ENCODE measurements at places on chromosomes 7 and 10. TPM values are rescaled to one million over a fixed set of nuclear protein-coding genes. Genes with fewer than 3 reads are reported as not detected.

DNA sequence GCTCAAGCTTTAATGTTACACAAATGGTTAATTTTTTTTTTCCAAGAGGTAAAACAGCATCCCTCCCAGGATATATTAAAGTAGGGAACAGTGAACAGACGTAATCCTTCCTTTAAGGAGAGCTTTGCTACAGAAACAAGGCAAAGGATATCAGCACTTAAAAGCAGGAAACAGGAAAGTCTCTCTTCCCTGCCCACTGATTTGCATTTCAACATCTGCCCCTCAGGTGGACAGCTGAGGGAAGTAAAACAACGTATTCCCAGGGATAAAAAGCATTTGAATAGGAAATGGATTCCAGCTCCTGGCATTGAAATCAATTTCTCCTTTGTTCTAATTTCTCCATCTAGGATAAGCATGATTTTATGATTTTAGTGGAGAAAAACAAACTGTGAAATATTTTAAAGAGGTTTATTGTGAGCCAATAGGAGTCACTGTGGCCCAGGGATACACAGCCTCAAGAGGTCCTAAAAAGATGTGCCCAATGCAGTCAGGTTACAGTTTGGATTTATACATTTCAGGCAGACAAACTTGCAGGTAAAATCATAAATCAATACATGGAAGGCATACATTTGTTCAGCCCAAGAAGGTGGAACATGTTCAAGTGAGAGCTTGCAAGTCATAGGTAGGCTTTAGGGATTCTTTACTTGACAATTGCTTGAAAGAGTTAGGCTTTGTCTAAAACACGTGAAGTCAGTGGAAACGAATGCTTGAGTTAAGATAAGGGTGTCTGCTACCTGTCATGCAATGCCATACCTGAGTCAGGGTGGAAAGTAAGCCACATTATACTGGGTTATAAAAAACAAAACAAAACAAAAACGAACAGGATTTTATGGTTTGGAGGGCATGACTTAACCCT is 286.2 kb upstream of the VWC2 start:
- no peak for DNase-seq

DNA sequence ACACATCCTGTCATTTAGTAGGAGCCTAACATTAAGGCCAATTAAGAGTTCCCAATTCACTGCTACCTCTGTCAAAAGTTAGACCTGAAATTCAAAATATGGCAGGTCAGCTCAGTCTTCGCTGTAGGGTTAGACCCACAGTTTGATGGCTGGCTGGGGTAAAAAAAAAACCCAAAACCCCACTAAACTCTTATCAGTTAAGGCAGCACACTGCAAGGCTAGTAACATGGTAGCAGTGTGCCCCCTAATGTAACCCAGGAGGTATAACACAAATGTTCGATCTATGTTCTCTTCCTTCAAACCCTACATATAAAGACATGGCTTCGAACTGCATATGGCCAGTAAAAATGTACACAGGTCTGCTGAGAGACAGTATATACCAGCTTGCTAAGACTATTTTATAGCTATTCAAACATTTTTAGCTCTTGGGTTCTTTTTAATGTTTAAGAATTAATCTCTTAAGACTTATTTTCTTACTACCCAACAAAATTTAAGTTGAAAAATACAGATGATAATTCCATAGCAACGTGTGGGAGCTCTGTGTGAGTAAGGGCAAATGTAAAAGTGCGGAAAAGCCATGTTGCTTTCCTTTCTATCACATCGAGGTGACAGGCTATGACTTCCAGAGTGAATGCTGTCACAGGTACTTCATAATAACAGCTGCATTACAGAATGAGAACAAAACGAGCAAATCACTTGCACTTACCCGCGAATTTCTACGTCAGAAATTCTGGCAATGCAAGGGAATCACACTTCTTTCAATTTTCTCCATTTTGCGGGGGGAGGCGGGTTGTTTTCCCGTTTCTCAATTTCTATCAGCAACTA is 168.4 kb upstream of the IMMP2L start:
- DNase-seq, result peak; percentile 18

MACC1 gene
- not detected for total RNA-seq

DNA sequence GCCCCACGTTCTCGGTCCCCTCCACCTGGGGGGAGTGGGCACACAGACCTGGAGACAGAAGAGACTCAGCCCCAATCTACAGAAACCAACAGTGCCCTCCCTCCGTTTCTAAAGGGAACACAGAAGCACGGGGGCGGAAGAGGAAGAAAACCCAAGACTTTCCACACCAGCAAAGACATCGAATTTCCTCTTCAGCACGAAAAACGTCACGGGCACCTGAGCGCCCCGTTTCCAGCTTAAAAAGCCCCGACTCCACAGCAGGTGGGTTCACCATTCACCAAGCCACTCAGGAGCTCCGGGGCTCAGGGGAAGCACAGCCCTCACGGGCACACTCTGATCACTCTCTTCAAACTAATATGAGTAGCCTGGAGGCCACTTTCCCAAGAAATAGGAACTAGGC is 19.6 kb downstream of the NUDT1 start:
- DNase-seq, result no peak

DNA sequence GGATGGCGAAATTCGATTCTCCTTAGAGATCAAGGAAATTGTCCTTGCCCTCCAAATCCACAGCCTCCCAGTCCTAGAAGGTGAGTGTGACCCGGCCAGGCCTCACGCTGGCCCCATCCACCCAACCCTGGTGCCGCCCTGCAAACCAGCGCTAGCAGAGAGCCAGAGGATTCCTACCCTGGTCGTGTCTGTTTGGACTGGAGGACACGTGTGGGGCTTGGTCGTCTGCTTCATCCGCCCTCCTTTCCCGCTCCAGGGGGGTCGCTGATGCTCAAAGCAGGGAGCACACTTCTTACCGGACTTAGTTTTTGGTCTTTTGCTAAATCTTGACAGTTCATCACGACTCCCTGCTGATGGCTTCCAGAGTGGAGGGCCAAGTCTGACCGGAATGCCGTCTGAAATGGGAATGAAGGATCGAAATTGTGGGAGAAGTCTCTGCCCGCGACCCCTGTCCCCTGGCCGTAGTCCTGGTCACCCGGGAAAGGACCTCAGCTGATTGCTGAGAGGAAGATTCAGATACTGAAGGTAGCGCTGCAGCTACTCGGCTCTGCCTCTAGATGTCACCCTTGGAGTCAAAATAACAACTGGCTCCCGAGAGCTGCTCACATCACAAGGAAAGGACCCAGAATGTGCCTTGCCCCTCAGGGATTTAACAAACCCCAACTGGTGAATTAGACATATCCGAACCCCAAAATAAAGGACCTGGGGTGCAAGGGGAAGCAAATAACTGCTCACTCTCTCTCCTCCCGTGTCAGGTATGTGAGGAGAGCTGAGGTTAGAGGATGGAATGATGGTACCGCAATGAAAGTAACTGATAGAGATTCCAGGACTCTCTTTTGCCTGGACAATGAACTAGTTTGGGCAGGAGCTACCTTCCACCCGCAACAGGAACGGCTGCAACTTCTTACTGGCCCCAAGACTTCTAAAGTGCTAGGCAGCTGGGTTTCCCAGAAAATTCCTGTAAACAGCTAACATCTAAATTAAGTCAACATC is 23.5 kb upstream of the ORC5 start:
- DNase-seq, result peak; percentile 49

- no peak for DNase-seq
Measured at GRCh38 chr7:130906575-130906974, 172.6 kb upstream of the KLF14 start.

RTKN2 gene
- total RNA-seq, result 4.8 TPM
